ENCODE measurements at places on chromosomes 6 and 20.
A peak's percentile ranks its signal among the peaks of the same experiment; 100 is the strongest.

DNA sequence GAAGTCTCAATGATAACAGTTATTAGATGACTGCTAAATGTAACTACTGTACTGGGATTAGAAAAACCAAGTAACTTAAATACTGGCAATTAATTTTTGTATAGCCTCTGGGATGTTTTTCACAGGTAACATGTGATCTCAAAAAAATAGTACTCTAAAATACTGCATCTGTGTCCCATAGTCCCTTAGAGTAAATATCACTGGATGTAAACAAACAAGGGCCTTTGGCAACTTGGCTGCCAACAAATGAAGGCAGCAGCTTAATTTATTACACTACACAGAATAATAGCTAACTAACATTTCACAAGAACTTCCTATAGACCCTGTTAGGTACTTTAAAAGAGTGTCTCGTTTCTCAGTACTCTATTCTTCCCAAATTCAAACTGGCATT, 14.0 kb downstream of the ARHGAP18 start:
- DNase-seq, result no peak

- DNase-seq, result no peak
Observed at GRCh38 chr6:100412872-100413271, 51.8 kb downstream of the SIM1 start.

DNA sequence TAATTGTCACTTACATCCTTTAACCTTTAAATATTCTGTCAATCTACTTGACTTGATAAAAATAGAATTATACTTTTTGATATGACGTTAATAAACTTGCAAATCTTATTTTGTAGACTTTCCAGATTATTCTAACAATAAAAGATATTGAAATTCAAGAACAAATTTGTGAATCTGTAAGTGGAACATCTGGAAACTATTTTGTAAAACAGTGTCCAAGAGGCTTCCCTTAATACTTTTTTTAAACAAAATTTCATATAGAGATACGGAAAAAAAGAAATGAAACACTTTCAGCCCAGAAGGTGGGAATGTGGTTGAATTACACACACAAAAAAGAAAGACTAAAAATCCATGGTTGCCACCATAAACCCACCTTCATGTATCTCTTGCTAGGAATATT, 174.4 kb downstream of the COL19A1 start:
- no peak for DNase-seq

- DNase-seq, result no peak
Observed at GRCh38 chr6:18203786-18204185, 48.6 kb downstream of the KDM1B start.

DNA sequence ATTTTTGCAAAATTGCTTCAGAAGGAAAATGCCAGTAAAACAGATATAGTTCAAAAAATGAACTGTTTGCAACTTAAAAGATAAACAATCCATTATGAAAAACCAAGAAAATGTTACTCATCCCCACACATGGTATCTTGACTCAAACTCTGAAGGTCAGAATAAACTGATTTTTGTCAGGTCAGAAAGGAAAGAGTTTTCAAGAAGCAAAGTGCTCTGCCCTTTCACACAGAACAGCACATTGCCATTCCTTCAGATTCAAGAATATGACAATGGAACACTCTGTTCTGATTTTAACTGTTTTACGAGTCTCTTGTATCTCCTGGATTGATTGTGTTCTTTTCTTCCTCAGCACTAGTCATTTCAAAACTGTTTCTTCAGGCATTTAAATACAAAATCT, 33.8 kb upstream of the NT5E start:
- DNase-seq, result no peak

- DNase-seq, result no peak
Observed at GRCh38 chr6:50818673-50819072, at the start of gene TFAP2B. Gene TFAP2B (plus strand): TSS chr6:50818871. CDS start chr6:50818892, 21 bp downstream.

GRCh38 chr6:37630281-37630799, 67.3 kb downstream of the MDGA1 start:
- DNase-seq, result no peak

- no peak for DNase-seq
Observed at GRCh38 chr20:18588574-18588933, 700 bp downstream of the DTD1 start.

GRCh38 chr6:151885234-151885633, 77.8 kb downstream of the ESR1 start:
- DNase-seq, result no peak

DNA sequence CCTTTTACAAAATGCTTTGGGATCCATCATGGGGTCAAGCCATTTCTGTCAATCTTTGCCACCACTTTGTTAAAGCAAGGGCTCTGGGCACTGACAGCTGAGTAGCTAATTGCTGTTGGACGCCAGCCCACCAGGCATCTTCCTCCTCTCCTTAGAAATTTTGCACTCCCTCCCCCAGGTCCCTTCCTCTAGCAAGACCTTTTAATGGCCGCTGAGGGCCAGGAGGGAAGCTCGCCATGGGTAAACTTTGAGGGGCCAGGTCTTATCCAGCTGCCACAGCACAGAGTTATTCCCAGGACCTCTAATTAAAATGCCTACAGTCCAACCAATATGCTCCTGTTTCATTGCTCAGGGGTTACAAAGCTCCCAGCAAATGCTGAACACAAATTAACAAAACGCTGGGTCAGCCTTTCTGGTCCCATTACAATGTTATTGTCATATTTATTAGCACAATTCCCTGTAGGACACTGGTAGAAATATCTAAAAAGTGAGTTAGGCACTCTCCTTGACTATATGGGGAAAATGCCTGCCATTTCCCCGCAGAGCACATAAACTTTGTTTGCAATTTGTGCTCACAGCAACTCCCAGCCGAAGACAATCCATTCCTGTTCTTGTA, 16.8 kb downstream of the SCML4 start:
- no peak for DNase-seq

DNA sequence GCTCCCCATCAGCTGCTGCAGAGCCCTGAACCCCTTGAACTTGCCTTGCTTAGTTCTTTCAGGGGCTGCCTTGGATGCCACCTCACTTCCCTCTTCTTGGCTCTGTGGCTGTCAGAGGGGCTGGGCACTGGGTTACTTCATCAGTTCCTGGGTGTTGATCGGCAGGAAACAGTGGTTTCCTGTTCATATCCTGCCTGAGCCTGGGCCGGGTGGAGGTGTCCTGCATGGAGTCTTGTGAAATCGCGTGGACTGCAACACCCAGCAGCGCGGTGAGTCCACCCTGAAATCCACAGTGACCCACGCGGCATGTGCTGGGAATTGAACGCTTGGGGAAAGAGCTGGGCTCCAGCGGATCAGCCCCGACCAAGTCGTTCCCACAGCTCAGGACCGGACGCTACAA, 97.5 kb downstream of the CDH26 start:
- DNase-seq, result peak; percentile 4

- no peak for DNase-seq
Observed at GRCh38 chr20:38202982-38203293, 37.9 kb upstream of the TGM2 start.

GRCh38 chr20:55437798-55438415, 567.4 kb downstream of the CBLN4 start:
- DNase-seq, result no peak

Measured in GM12878 (cell line).